ENCODE measurements at places on chromosomes 3 and 15.

GRCh38 chr3:184341925-184342324 lies 4.5 kb downstream of the FAM131A start:
- DNase-seq: no peak

DNA sequence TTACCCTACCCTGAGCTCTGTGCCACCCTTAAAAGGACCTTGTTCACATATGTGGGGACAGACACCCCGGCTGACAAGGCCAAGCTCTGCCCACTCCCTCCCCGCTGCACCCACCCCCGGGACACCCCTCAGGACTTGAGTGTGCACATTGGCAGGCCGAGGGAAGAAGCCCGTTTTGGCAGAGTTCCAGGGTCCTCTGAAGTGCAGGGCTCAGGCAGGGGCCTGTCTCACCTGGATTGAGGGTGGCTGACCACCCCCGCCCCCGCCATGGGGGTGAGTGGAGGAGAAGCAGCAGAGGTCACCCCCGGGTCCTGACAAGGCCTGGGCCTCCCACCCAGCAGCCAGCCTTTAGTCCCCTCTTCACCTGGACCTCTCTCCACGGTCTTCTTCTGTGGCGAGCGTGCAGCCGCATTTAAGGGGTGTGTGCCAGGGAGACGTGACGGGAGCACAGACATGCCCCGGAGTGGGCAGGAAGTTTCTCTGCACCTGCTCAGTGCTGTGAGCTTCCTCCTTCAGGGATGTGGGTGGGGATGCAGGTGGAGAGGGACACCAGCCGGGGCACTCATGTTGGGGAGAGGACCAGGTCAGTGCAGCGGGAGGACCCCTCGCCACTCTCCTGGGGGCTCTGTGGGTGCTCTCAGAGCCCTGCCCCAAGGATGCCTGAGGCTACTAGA lies 50.7 kb downstream of the LINGO1 start:
- no peak for DNase-seq

GRCh38 chr3:74591946-74592345 lies 22.5 kb downstream of the CNTN3 start:
- DNase-seq: no peak

DNA sequence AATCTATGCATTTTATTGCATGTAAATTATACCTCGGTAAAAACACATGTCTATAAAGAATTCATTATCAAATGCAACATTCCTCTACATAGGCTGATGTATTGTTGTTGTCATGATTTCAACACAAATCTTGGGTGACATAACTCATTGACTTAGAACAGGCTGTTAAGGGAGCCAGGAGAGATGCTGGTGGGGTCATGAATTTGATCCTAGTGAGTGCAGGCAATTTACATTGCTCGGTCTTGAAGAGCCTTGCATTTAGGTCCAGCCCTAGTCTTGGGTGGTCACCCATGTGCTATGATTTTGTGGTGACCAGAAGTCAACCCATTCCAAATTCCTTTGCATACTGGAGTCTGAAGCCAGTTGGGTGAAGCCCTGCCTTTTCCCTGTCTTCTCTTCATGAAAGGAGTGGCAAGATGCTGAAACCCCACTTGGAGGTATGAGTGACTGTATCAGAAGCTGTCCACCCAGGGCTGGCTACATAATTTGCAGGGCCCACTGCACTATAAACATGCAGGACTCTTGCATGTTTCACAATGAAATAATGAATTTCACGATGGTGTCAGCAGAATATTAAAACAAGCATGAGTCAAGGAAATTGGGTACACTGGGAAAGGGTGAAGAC lies 59.2 kb downstream of the RPLP1 start:
- no peak for DNase-seq

- no peak for DNase-seq
These were observed 463.6 kb upstream of the KCNMB2 start for GRCh38 chr3:178072391-178073305.

DNA sequence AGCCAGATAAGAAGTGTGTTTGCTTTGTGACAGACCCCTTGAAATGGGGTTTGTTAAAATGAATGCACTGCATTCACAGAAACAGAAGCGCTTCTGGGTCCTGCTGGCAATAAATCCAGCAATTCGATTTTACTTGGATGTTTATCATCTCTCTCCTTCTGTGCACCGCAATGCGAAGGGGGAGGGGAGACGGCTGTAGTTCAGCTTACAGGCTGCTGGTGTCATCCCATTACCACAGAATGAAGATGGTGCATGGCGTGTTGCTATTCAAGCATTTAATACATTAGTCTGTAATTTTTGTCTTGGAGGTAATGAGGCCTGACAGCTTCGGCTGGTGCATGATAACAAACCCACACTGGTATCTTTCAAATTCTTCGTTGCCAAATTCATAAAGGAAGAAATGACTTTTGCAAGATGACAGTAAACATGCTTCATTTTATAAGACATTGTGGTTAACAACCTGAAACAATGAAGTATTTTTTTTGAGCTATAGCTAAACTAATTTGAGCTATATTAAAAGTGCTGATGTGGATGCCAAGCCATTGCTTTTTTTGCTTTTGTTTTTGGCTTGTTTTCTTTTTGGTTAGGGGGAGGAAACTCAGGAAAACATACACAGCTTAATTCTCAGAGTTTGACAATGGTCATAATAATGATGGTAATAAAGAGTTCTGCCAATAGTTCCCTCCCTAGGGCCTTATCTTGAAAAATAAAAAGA lies 418.3 kb downstream of the OTOL1 start:
- no peak for DNase-seq

DNA sequence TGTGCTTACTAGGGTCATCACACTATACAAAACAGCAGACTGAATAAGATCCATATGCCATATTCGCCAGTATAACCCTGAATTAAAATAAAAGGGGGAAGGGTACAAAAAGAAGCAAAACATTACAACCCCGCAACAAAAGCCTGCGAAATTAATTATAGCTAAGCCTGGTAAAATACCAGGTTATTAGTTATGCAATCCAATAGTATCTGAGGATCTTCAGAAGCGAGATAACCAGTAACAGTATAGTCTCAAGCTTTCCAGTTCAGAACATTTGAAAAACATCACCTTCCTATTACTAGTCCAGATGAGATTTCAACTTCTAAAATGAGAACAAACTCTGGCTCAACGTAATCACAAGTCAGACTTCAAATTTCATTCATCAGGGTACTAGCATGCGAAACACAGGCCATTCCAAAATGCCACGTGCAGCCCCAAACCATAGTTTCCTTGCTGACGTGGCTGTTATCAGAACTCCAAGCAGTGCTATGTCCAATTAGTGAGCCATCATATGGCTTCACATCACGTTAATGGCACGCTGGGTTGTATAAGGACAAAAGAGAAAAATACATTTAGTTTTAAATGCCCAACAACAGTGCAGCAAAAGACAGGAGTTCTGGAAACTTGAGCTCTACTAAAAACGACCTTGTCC lies 1.1 kb downstream of the SSR3 start:
- DNase-seq: no peak

DNA sequence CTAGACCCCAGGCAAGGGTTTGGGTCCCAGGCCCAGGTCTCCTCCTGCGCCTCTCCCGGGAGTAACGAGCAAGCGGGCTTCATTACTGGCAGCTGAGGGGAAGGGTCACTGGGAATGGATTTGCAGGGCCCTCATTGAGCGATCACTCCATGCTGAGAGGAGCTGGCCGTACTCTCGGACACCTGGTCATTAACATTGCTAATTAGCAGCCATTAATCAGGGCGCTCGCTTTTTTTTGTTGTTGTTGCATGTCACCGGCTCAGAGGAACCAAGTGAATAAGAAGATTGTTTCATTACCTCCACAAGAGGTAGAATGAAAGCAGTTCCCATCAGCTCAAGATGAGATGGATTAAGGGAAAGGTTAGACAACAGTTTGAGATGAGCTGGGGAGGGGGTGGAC lies 293.0 kb upstream of the ATP11B start:
- DNase-seq: no peak

GRCh38 chr15:62766599-62766998 lies 275.9 kb upstream of the TPM1 start:
- DNase-seq: no peak

DNA sequence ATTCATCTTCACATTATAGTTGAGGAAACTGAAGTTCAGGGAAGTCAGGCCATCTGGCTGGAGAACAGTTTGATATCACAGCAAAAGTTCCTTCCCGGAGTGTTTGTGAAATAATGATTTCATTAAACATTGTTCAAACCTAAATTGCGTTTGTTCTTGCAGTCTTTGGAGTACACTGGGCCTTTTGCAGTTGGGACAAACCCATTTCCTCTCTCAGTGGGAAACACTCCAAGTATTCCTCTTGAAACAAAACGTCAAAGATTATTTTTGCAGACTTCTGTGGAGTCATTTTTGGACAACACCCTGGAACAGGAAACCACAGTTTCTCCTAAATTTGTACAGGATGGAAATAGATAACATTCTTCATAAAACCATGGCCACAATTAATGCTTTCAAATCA lies 287.5 kb downstream of the PTPRG start:
- DNase-seq: no peak

DNA sequence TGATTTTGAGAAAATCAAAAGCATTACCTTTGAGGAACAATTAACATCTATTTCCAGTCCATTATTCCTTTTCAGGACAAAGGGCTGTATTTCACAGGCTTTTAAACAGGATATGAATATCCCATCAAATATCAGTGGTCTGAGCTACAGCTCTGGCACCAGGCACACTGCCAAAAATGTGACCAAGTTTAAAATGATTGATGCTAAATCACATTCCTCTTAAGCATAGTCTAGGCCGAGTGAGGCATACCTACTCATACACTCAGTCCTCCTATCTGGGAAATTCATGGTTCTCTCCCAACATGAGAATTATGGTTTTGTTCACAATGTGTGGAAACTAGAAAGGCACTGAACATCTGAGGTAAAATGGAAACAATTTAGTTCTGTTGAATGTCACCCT lies 683.5 kb downstream of the TUSC7 start:
- DNase-seq: no peak

DNA sequence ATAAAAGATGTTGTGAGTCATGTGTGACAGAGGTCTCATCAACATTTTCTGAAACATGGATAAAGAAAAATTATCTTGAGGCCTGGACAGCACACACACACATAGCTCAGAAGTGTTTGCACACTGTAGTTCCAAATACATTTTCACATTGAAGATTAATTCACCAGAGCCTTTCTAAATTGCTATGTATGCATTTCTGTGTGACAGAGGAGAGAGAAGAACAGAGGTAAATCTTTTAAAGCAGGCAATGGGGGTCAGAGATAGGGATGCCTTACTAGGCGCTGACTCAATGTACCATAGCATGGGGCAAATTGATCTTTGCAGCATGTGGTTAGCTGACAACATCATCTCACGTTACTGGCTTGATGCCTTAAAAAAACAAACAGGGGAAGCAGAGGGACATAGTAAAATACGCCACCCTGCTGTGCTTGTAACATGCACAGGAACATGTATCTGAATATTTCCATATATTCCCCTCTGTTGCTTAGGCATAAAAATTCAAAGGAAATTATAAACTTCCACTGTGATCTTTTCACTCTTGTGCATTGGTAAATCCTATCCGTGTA lies 7.7 kb downstream of the POU1F1 start:
- DNase-seq: no peak

GRCh38 chr3:197795200-197795599 lies 4.1 kb downstream of the LRCH3 start:
- DNase-seq: no peak

DNA sequence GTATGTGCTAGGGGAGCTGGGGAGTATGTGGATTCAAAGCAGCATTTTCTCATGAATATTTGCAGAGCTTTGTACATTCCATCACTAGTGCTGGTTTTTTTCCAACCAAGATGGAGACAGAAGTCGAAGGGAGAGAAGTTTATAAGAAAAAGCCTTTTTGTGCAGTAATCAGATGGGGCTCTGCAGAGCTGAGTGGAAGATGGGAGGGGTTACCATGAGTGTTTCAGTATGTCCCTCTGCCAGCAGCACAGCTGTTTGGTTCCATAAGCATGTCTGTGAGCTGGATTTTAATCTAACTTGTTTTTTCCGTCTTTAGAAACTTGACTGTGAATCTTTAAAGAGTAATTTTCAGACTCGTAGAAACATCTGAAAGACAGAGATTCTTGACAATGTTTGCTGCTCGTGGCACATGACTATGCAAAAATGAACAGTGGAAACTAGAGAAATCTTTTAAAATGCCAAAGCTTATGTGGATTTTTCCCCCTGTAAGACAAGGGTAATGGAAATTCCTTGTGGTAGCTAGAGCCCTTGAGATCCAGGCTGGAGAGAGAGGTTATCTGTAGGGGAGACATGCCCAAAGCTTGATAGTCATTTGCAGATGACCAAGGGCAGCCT lies 20.3 kb downstream of the STARD9 start:
- DNase-seq: no peak

- no peak for DNase-seq
These were observed 130.6 kb upstream of the ZBED2 start for GRCh38 chr3:111725706-111726105.

GRCh38 chr3:37992271-37993066 lies 1.9 kb downstream of the VILL start:
- no peak for DNase-seq

- no peak for DNase-seq
These were observed 239.2 kb upstream of the IL12A start for GRCh38 chr3:159749406-159749805.
